Effector CD8-positive, alpha-beta T cell (primary cell): ENCODE measurements at places on chromosomes 3 and 15.
A peak's percentile ranks its signal among the peaks of the same experiment; 100 is the strongest.

- DNase-seq, result no peak
Observed at GRCh38 chr3:33665294-33665693, 52.8 kb downstream of the CLASP2 start.

- DNase-seq, result peak; percentile 16
Observed at GRCh38 chr3:126197854-126198584, 17.6 kb upstream of the ALDH1L1 start.

DNA sequence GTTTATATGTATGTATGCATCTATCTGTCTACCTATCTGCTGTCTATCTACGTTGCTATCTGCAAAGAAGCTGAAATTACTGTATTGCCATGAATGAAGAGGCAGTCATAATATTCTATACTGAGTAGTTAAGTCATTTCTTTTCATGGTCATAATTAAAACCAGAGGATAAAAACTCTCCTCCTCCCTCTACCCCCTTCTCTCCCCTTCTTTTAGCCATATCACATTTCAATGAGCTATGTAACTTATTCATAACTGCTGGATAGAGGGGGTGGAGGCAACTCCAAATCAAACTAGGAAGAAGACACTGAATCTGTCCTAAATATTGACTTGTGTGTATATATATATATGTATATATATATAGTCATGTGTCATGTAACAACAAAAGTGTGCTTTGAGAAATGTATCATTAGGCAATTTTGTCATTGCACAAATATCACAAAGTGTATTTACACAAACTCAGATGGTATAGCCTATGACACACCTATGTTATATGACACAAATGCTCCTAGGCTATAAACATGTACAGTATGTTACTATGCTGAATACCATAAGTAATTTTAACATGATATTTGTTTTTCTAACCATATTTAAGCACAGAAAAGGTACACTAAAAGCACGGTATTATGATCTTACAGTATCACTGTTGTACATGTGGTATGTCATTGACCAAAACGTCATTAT lies 229.7 kb upstream of the KCNMB2 start:
- no peak for DNase-seq

GRCh38 chr15:76954744-76955143 lies 23.2 kb downstream of the RCN2 start:
- DNase-seq, result no peak

DNA sequence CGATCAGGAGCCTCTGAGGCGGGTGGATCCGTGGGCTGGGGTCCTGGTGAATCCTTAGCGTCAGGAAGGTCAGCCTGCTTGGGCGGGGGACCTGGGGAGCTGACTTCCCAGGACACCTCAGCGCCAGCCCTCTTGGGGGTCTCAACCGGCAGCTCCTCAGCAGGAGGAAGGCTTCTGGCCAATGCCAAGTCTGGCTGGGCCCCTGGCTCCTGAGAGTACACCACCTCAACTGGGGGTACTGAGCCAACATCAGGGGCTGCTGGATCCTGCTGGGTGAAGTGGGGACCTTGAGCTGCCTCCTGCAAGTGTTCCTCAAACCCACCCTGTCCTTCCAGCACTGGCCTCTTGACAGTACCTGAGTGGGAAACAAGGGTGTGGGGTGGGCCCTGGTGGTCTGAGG lies 3.1 kb downstream of the PRRT3 start:
- DNase-seq, result no peak

GRCh38 chr15:80710635-80711554 lies 15.8 kb downstream of the ABHD17C start:
- no peak for DNase-seq

- DNase-seq, result no peak
Observed at GRCh38 chr3:145900056-145900829, 260.7 kb downstream of the PLOD2 start.

- DNase-seq, result no peak
Observed at GRCh38 chr3:173920386-173920785, 522.8 kb downstream of the NLGN1 start.

GRCh38 chr15:71458089-71458660 lies 342.9 kb downstream of the THSD4 start:
- no peak for DNase-seq

GRCh38 chr3:72633121-72633520 lies 215.1 kb downstream of the SHQ1 start:
- DNase-seq, result no peak

- no peak for DNase-seq
Observed at GRCh38 chr3:170520996-170521395, 64.9 kb downstream of the SLC7A14 start.

GRCh38 chr15:34018021-34018645 lies 20.9 kb downstream of the AVEN start:
- DNase-seq, result no peak

- DNase-seq, result no peak
Observed at GRCh38 chr3:177589911-177590381, 392.7 kb upstream of the TBL1XR1 start.

- no peak for DNase-seq
Observed at GRCh38 chr3:149894205-149894604, 76.5 kb downstream of the PFN2 start.

GRCh38 chr3:191387441-191388077 lies 57.2 kb upstream of the UTS2B start:
- no peak for DNase-seq

DNA sequence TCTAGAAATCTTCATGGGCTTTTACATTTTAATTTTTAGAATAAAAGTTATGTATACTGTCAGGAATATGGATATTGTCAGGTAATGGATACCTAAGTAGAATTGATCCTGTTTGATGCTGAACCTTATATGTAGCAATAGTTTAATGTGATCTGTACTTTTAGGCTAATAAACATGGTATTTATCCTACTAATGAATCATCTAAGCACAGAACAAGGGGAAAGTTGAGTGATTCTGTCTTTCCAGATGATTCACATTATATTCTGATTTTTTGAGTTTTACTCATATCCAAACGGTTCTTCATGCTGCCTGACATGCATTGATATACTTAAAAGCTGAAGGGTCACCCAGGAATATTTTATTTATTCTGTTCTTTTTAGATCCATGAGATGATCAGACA lies 34.5 kb downstream of the FANCI start:
- DNase-seq, result no peak

- no peak for DNase-seq
Observed at GRCh38 chr3:80261082-80261481, 493.3 kb upstream of the ROBO1 start.

DNA sequence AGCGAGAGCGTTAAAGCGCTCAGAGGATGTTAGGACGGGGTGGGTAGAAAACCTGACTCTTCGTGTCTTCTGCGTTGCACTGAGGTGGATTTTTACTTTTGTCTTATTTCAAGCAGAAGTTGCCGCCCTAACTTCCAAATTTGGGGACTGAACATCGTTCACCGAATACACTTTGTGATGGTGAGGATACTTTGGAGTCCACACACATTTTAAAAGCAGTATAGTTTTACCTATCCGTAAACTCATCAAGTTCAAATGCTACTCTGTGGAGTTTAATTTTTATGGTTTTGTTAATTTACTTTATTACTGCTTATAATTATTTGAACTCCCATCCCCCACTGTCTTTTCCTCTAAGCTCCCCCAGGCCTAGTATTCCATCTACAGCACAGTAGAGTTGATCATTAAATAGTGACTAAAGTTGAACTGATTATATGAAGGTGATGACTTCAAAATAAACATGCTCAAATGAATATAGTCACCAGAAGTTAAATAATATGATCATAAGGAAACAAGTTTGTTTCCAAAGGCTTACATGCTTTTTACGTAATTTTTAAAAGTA lies 617 bp upstream of the EOGT start:
- DNase-seq, result no peak

GRCh38 chr15:99424978-99425656 lies 140.7 kb upstream of the MEF2A start:
- DNase-seq, result peak; percentile 7

- DNase-seq, result no peak
Observed at GRCh38 chr15:57827021-57827420, 120.5 kb downstream of the POLR2M start.

DNA sequence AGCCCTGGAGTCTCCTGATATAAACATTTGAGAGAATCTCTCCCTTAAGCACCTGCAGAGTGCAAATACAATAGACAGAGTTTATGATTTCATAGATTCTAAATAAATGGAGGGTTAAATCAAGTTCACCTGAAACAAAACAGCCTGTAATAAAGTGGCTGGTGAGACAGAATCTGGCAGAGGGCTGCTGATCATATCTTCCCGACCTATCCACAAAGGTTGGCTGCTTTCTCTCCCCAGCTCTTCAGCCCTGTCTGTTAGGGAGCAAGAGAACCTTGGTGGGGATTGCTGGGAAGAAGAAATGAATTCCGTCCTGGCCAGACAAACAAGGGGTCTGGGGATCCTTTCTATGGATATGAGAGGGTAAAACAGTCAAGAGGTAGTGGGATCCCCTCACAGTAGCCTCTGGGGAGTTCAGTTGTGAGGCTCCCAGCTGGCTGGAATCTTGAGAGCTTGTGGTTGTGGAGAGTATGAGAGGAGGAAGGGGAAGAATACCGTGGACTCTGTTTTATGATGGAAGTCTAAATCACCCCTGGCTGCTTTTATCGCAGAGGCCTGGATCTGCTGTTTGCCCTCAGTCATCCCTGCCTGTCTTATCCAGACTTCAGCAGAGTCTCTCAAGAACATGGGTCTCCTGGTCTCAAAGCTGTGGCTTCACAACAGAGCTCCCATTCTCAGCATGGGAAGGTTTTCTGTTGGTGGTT lies 451.3 kb downstream of the NTRK3 start:
- DNase-seq, result no peak

DNA sequence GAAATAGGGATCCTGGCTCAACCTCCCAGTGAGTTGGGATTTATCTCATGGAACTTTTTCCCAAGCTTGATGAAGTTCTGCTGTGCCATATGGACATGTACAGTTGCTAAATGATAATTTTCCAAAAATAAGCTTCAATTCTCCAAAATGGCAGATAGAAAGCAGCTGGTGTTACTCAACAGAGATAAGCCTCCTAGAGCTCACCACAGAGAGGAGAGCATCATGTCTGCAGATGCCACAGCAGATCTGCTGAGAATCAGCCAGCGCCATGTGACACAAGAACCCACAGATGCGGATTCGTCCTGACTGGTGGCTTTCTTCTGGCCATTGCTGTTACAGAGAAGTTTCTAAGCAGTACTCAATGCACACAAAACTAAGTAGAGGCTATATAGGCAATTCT lies 50.6 kb downstream of the AGTR1 start:
- DNase-seq, result no peak

DNA sequence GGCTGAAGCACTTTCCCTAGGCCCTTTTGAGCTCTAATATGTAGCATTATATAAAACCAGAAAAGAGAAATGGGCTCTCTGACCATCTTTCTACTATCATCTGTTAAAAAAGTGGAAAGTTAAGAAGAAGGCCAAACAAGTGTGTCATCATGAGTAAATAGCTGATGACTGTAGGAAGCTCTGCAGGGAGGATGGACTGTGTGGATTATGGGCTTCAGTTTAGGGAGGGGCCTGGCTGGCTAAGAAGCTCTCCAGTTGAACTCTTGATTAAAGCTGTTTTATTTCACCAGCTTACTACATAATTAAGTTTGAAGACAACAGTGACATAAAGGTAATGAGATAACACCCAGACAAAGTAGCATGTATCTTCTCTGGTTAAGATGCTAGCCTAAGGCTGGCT lies 30.6 kb downstream of the INTS14 start:
- DNase-seq, result no peak

DNA sequence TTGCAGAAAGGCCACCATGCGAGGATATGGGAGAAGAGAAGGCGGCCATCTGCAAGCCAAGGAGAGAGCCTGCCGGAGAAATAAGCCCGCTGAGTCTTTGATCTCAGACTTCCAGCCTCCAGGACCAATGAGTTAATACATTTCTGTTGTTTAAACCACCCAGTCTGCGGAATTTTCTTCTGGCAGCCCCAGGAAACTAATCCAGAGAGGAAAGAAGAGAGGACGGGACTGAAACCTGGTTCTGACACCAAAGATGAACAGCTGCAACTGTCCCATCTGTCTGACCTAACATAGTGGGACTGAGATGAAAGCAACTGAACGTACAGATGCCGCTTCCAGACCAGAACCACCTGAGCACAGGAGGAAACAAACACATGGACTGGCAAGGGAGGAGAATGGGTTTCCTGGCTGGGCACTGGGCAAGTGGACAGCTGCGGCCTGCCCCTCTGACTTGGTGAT lies 32.3 kb downstream of the VGLL4 start:
- no peak for DNase-seq

GRCh38 chr3:131282967-131283366 lies 98.6 kb upstream of the NUDT16 start:
- DNase-seq, result no peak

- DNase-seq, result no peak
Observed at GRCh38 chr15:44147636-44148035, 47.4 kb downstream of the FRMD5 start.

- no peak for DNase-seq
Observed at GRCh38 chr15:101142711-101143110, 109.1 kb downstream of the CHSY1 start.

- no peak for DNase-seq
Observed at GRCh38 chr15:99455789-99456160, 110.0 kb upstream of the MEF2A start.

DNA sequence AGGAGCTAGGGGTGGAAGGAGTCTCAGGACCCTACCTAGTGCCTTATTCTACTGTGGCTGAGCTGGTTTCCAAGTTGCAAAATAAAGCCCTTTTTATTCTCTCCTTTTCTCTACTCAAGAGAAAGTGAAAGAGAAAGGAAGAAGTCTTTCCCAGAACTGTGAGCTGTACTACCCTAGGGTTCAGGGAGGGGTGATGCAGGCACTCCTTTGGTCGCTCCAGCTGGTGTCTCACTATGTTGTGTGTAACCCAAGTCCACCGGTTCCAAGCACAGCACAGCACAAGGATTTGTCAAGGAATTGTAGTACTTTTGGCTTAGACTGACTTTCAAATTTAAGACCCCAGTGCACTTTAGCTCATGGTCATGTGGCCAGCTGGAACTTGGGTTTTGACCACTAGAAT lies 1721.7 kb downstream of the OTOL1 start:
- no peak for DNase-seq

GRCh38 chr3:143571548-143571947 lies 276.7 kb downstream of the SLC9A9 start:
- DNase-seq, result no peak

- no peak for DNase-seq
Observed at GRCh38 chr3:197564097-197564843, 8.5 kb upstream of the BDH1 start.

DNA sequence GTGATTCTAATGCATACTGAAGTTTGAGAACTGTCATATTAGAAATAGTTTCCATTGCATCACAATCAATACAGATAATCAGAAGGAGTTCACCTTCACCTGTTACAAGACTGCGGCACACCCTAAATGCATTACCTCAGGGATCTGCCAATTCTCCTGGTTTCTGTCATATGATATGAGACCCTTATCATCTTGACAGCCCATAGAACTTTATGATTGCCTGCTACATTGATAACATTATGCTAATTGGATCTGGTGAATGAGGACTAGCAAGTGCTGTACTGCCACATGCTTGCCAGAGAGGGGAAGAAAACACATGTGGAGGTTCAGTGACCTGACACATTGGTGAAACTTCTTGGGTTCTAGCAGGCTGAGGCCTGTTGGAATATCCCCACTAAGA lies 41.4 kb downstream of the FAH start:
- no peak for DNase-seq

- DNase-seq, result no peak
Observed at GRCh38 chr3:42451546-42452230, 41.3 kb upstream of the LYZL4 start.
